T-helper 2 cell (primary cell): ENCODE measurements at places on chromosomes 6 and 20.

- no peak for DNase-seq
These were observed 13.4 kb upstream of the TBC1D20 start for GRCh38 chr20:475463-476357.

GRCh38 chr6:90105506-90106170, 191.0 kb downstream of the BACH2 start:
- DNase-seq, result no peak

DNA sequence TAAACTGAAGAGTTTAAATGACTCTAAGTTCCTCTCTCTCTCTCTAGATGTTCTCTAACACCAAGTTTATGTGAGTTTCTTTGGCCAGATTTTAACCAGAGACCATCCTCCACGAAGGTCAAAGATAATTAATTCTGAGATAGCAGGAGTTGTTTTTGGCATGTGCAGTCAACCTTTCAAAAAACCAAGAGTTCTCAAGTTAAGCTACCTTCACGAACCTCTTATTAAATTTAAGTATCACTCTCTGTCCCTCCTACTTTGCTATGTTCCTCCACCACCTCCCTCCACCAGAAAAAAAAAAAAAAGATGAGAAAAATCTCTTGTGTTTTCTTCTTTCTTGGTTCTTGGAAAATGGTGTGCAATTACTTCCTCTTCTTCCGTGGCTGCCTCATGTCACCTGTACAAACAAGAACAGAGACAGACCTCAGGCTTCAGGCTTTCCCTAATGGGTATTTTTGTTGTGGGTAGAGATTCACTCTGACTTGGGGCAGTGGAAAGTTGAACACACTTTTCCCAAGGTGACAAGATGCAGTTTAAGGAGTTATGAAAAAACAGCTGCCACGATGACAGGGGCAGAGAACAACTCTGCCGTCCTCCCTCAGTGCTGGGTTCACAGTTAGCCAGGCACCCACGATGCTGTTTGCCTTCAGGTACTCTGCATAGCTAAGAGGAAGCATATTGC, 64.3 kb downstream of the ADTRP start:
- DNase-seq, result no peak

- DNase-seq, result no peak
These were observed 75.9 kb downstream of the TAF4 start for GRCh38 chr20:61989741-61990140.

GRCh38 chr20:1595333-1595732, 24.5 kb downstream of the SIRPB1 start:
- DNase-seq, result no peak

GRCh38 chr20:32971703-32972161, 32.5 kb downstream of the SUN5 start:
- DNase-seq, result peak; percentile 70

DNA sequence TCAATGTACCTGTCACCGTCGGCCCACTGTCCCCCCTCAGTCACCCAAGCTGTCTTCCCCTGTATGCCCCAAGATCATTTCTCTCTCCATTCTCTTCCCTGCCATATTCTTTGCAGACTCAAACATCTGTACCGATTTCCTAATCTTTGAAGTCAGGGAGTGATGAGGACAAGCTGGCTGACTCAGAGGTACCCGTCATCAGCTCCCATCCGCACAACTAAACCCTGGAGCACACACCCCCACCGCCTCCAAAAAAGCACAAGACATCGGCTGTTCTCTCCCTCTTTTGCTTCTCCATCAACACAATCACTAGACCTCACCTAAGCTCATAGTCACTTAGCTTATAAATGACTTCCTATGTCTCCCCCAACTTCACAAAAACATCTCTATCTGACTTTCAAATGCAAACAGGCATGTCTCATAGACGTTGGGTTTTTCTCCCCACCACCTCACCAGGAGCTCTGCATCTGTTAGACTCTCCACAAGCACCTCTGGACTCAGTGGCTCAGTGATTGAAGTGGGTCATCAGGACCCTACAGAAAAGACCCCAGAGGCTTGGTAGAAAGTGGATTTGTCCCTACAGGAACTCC, 11.5 kb upstream of the NFATC2 start:
- DNase-seq, result no peak

GRCh38 chr6:135191508-135192255, 10.6 kb downstream of the MYB start:
- no peak for DNase-seq

GRCh38 chr6:155311583-155311982, 2.7 kb downstream of the TFB1M start:
- DNase-seq, result no peak

DNA sequence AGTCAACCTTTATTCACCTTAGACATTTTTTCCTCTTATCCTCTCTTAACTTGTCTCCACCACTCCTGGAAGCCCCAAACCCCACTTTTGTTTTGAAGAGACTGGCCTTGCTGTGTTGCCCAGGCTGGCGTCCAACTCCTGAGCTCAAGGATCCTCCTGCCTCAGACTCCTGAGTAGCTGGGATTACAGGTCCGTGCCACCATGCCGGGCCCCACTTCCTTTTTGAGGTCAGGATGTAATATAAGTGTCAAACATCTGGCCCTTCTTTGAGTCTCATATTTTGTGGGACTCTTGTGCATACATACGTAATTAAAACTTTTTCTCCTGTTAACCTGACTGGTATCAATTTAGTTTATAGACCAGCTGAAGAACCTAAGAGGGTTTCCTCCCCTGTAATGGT, 1.4 kb upstream of the CDK19 start:
- DNase-seq, result no peak

- DNase-seq, result no peak
These were observed 141.3 kb upstream of the CARMIL1 start for GRCh38 chr6:25137916-25138232.

- DNase-seq, result no peak
These were observed 59.7 kb downstream of the RBM38 start for GRCh38 chr20:57450931-57451330.

DNA sequence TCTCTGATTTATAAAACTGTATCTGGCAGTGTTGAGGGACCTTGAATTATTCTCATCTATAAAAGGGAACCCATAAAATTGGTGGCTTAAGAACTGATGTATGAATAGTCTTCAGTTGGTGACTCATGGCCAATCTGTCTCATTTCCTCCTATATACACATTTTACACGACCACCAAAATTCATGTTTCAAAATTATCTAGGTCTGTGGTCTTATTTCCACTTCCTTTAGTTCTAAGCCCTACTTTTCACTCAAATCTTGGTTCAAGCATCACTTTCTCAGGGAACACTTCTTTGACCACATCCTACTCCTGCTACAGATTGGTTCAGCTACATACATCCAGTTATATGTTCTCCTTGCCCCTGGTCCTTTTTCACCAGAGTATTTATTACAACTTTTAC, 18.6 kb upstream of the ENPP1 start:
- DNase-seq, result no peak

- DNase-seq, result peak; percentile 24
These were observed 99.1 kb upstream of the KCNQ5 start for GRCh38 chr6:72522735-72523141.

DNA sequence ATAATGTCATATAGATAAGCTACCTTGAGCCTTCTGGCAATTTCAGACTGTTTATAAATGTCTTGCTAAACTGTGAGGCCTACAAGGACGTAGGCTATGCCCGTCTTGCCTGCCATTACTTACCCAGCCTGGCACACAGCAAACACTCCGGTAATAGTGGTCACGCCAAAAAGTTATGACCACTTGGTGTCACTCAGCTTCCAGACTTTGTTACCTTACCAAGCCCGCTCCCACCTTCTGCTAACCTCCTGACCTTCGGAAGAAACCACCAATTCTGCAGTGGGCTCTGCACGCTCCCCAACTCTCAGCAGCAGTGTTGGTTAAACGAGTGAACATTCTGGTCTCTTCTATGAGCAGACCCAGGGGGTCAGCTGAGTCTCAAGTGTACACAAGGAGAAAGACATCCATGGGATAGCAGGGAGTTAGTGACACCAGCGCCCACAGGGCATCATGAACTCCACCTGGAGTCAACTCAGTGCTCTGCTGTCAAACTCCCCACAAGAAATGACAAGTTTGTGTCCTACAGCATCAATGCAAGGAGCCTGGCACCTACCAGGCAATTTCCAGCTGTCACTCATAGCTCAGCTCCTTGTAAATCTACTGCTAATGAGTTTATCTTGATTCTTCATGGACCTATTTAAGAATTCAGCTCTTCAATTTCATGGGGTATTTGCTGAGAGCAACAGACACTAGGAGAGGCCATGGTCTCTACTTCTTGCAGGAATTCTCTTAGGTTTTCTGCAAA, 119.9 kb downstream of the TTLL2 start:
- DNase-seq, result no peak

DNA sequence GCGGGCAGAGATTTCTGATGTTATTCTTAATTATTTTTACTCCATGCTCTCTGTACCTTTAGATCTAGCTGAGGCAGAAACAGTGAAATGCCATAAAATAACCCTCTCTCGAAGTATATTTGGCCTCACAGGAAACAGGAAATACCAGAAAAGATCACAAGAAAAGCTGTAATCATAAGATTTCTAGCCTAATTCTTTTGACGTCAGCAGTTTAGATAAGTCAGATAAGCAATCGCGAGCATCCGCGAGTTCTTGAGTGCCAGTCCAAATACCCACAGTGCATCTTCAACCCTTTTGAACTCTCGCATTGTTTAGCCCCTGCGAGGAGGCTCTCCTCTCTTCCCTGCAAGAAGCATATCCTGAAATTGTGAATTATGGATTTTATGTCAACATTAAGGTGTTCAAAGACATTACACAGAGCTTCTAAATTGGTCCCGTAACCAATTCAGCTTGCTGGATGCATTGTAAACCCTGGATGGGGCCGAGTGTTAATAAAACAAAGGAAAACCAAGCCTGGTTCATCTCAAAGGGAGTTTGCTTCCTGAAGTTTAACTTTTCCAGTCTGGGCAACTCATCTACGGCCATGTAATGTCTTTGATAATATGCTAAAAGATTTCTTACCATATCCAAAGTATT, 198.9 kb downstream of the MTFR2 start:
- DNase-seq, result no peak

DNA sequence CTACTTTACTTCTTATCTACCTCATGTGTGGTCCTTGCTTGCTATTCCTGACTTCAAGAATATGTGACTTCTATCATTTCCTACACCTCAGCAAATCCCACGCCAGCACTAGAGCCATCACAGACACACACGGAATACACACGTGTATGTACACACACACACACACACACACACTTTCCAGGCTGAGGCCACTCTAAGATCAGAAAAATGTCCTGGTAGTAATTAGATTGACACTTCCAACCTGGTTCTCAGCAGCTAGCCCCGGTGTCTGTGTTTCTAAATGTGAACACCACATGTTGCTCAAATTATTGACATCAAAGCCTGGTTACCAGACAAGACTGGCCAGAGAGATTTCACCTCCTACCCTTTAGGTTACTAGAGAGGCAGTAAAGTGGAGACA, 54.1 kb upstream of the SASH1 start:
- DNase-seq, result no peak

DNA sequence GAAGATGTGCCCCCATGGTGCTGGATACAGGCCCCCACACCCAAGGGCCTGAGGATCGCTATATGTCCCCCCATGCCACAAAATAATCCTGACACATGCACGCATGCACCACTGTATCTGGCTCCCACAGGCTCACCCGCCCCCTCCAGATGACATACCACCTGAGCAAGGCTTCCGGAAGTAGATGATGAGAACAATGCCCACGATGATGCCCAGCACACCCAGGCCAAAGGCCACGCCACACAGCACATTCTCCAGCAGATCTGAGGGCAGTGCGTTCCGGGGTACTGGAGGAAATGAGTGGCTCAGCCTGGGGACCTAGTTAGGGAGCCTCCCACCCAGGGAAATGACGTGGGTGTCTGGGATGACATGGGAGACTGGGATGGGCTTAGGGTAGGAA, 3.8 kb downstream of the HLA-DMA start:
- no peak for DNase-seq
